NCI-H2081 (cell line): ENCODE measurements at places on chromosomes 16 and 17.

- peak; percentile 66 for DNase-seq
These were observed 118.9 kb upstream of the CHMP6 start for GRCh38 chr17:80872501-80873306.

GRCh38 chr16:35497399-35497798, 2038.0 kb downstream of the TP53TG3F start:
- no peak for DNase-seq

- no peak for DNase-seq
These were observed 112.1 kb downstream of the IRX5 start for GRCh38 chr16:55042556-55043432.

DNA sequence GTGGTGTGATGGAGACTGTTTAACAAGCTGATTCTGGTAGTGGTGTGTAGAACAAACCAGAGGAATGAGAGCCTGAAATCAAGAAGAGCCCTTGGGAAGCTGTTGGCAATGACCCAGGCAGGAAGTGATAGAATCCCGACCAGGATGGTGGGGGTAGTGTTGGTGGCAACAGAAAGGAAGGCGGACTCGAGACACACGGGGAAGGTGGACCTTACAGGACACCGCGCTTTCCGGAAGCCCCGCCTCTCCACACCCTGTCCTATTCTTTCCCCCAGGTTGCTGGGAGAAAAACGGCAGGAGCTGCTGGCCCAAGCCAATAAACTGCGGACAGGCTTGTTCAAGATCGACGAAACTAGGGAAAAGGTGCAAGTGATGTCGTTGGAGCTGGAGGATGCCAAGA, 30.0 kb upstream of the KDM6B start:
- no peak for DNase-seq

DNA sequence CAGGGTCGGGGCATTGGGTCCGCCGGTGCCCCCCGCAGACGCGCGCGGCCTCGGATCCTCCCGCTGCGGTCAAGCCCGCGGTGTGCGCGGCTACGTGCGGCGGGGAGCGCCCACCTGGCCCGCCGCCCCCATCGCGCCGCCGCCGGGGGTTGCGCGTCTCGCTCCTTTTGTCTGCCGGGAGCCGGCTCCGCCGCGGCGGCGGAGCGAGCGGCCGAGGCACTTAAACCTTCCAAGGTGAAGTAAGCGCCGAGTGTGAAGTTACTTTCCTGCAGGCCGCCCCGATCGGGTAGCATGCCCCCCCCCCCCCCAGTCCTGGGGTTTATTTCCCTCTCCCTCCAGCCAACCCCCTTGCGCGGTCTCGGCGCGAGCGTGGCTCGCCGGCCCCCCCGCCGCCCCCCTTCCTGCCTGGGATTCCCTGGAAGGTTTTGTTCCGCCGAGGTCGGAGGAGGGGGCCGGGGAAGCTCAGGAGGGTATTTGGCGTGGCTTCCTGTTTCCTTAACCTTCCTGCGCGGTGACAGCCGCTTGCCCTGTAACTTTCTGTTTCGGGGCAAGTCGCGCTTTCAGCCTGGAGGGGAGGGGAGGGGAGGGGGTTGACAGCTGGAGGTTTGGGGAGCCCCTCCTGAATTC, 56.6 kb upstream of the GSE1 start:
- peak; percentile 26 for DNase-seq

GRCh38 chr17:29771546-29771945, 148.8 kb upstream of the CORO6 start:
- no peak for DNase-seq

DNA sequence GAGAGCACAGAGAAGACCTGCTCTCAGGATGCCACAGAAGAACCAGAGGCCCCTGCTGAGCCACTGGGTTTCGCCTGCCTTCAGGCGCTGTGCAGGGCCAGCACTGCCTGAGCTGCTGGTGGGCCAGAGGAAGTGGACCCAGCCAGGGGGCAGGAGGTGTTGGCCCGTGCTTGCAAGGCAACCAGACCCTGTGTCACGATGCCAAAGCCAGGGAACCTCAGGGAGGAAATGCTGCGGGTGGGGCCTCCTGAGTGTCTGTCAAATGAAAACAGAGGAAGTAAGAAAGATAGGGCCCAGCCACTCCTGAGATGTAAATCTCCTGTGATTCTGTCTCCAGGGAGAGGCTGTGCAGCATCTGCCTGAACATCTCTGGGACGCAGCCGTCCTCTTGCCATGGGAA, 58.1 kb upstream of the ADORA2B start:
- DNase-seq, result no peak
